ENCODE measurements at places on chromosomes 1 and 21. TPM values are rescaled to one million over a fixed set of nuclear protein-coding genes. Genes with fewer than 3 reads are reported as not detected.

DNA sequence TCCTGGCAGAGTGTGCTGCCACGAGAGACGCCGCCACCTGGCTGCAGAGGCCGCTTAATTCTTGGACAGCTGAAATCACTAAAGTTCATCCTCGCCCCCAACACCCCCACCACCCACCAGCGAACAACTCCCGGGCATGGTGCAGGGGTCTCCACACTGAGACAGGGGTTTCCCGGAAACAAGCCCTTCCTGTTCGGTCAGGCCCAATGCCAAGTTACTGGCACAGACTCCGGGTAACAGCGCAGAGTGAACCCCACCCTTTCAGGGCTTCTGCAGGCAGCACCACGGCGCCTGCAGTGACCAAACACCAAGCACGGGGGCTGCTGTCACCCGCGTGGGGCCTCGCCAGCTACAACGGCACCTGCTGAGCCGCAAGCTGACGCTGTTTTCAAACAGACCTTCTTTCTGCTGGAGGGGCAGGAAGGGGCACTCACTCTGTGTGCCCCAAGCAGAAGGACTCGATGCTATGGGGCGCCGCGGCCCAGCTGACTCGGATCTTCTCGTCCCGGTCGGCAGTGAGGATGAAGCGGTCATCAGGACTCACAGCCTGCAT, 17.4 kb downstream of the WDR4 start:
- H3K36me3 ChIP-seq = peaks cover 4% of the 10 kb centered on the region
- DNase-seq = no peak
- no peak overlapping the region for H3K27ac ChIP-seq
- peaks cover 38% of the 10 kb centered on the region for H3K4me1 ChIP-seq
- no peak overlapping the region for H3K4me3 ChIP-seq

DNA sequence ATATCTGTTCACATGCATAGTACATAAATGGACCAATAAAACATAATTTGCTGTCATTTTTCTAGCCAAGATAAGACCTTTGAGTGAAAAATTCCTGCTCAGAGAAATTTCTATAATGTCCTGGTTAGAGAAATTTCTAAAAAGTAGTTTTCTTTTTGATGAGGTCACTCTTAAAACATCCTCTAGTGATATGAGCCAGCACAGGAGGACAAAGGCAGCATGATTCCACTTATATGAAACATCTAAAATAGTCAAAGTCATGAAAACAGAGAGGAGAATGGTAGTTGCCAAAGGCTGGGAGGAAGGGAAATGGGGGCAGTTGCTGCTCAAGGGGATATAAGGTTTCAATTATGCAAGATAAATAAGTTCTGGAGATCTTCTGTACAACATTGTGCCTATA, 239.4 kb downstream of the BACH1 start:
- no peaks in the 10 kb centered on the region for H3K36me3 ChIP-seq
- H3K27ac ChIP-seq = no peak overlapping the region
- no peak for DNase-seq

The NCAM2 gene
- 4.3 TPM for total RNA-seq

GRCh38 chr1:177185209-177185608, 14.5 kb downstream of the BRINP2 start:
- no peak overlapping the region for H3K4me3 ChIP-seq
- H3K27me3 ChIP-seq = peaks cover 7% of the 10 kb centered on the region
- no peak for DNase-seq
- no peak overlapping the region for H3K27ac ChIP-seq
- no peaks in the 10 kb centered on the region for H3K4me1 ChIP-seq
- no peaks in the 10 kb centered on the region for H3K36me3 ChIP-seq

GRCh38 chr1:237032029-237032428, 10.0 kb upstream of the RYR2 start:
- peaks cover 2% of the 10 kb centered on the region for H3K27me3 ChIP-seq
- no peak overlapping the region for H3K27ac ChIP-seq
- DNase-seq = no peak
- peaks cover 3% of the 10 kb centered on the region for H3K4me1 ChIP-seq

DNA sequence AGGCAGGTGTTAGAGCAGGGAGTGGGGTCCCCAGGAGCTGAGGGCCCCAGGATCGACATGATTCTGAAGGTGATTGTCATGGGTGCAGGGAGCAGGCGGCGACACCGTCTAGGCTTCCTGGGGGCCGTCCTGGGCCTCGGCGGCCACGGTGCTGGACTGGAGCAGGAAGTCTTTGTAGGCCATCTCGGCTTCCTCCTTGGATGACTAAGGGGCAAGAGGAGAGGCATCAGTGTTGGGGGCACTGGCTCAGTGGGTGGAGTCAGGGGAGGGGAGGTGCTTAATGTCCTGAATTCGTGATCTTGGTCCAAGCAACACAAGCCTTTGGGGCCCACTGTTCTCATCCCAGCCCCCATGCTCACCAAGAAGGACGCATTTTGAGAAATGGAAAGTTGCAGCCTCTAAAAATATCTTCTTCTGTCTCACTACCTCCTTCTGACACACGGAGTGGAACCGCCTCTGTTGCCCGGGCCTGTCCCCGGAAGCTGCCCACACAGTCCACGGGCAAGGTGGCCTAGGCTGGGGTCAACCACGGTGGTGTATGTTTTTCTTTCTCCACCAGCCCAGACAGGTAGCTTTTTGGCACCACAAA, 8.6 kb upstream of the FCMR start:
- H3K36me3 ChIP-seq = no peaks in the 10 kb centered on the region
- no peaks in the 10 kb centered on the region for H3K27me3 ChIP-seq
- no peaks in the 10 kb centered on the region for H3K4me1 ChIP-seq
- DNase-seq = no peak
- H3K4me3 ChIP-seq = no peak overlapping the region

DNA sequence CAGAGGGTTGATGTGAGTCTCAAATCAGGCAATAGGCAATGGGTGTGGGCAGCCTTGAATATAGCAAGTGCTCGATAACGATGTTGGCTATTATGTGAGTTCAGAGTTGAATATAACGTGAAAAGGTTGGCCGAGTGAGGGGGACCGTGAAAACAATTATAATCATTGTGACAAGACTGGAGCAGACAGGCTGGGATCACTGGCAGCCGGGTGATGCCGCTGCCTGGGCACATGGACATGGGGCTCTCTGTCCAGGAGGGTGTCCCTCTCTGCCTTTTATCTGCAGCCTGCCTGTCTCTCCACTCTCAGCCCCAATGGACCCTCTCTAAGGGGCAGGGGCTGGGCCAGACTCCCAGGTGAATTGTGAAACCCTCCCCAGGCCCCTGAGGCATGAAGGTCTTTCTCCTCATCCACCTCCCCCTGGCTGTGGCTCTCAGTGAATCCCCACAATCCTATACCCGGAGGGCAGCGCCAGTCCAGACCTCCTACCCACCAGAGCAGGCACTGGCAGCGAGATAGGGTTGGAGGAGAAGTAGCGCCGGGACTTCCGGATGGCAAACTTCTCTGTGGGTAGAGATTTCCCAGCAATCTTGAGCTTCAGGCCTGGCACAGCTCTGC, 36.4 kb downstream of the TTC39A start:
- DNase-seq = no peak
- no peaks in the 10 kb centered on the region for H3K27me3 ChIP-seq
